ENCODE measurements at places on chromosomes 4 and X.

- no peak for DNase-seq
Measured at GRCh38 chrX:20829665-20830491, 544.3 kb upstream of the CNKSR2 start.

DNA sequence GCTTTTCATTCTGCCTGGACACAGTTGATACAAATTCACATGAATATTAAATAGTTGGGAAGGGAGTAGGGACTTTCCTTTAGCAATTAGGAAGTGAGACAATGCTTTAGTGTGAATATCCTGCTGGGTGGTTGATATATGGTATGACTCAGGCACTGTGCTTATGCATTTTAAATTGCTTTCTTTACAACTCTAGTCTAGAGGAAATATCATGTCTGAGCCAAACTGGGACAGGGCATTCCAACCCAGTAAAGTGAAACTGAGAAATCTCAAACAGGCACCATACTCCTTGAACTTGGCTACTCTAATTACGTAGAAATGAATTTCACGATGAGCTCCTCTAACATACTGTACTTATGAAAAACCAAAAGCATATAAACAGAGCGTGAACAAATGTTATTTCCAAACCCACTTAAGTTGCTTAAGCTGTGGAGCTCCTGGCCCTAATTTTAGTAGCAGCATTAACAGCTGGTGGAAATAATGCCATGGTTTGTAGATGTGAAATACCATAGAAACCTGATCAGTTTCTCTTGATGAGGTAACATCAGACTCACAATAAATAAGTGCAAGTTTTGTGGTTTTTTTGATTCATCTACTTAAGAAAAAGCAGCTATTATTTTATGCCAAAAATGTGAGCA, 242.9 kb upstream of the GK2 start:
- DNase-seq: no peak

DNA sequence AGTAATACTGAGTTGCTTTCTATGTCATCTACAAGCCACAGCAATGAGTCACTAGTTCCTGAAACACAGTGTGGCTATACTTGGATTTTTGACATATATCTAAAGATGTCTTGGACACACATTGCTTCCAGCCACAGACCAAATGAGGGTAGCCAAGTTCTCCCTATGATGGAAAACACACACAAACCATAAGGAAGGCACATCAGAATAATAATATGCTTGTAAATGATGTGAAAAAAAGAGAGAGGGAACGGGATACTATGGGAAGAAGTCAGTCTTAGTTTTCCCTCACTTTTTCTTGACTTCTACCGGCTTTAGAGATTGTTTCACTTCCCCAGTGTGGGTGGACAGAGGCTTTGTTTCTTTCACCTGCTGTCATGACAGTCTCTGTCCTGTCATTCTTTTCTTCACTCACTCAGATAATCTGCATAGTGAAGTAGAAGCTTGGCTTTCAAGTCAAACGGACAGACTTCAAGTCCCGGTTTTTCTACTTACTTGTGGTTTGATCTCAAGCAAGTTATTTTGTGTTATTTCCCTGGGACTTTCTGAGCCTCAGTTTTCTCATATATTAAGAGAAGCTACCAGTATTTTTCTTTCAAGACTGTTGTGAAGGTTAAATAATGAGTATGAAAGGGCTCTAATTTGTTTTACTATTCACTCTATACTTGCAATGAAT, 34.7 kb downstream of the P2RY10 start:
- no peak for DNase-seq

DNA sequence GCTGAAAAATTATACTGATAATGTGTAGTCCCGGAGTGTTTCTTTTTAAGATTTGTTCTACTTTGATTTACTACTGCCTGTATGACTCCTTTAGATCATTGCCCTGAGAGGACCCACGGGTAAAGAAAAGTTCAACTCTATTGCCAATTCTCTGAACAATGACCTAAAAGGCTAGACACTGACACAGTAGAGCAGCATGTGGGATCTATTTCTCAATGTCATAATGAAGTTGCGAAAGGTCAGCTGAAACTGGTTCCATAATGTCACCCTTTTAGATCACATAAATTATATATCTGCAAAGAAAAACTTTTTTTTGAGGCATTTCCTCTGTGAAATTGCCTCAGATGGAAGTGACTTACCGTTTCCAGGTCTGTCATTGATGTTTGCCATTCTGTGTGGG, 67.4 kb downstream of the GLRB start:
- DNase-seq: no peak

GRCh38 chr4:73617256-73617655, 3.0 kb downstream of the RASSF6 start:
- no peak for DNase-seq

DNA sequence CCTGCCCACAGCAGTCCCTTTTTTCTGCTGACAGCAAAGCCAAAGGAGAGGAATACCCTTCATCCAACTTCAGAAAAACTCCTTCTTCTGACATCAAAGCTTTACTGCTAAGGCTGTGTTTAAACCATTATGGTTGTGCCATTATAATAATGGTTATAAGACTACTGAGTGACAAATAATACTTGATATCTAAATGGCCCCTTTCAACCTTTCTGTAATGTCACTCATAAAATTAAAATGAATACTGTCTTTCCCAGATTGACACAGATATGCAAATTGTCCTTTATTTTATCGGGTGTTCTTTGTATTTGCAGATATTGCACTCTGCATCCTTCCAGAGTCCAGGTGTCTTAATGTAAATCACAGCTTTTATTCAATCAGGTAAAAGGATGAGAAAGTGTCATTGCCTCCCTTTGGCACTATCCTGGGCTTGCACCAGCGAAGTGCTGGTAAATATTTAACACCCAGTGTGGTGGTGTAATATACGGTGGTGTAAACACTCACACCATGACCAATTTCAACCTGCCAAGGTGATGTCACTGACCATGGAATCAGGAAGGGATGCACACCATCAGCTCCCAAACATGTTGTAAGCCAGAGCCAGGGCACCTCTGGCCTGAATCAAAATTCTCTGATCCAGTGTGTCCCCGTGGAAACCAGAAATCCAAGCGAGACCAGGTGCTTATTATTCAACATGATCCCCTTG, 139.4 kb upstream of the TENM3 start:
- DNase-seq: no peak

- no peak for DNase-seq
Measured at GRCh38 chrX:138691186-138691585, 20.3 kb downstream of the FGF13 start.

DNA sequence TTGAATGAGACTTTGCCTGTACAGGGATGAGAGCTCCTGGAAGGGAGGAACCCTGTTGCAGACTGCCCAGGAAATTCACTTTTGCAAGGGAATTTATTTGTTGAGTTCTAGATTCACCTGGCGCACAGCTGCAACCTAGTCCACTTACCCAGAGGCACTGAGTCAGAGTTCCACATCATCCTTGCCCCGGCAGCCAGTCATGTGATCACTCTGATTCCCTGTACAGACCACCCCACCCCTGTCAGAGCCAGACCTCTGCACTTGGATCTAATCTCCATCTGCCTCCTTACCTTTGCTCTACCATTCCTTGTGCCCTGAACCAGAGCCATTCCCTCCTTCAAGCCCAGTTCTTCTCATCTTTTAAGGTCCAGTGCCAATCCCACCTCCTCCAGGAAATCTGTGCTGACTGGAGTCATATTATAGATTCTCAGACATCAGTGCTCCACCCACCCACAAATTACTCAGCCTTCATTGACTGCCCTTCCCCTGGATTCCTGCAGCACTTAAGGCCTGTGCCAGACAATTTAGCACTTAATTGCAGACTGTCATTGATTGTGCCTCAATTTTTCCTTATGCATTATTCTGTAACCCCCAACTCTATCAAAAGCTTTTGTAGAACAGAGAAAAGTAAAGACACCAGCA, 84.1 kb upstream of the MAGEA4 start:
- no peak for DNase-seq

DNA sequence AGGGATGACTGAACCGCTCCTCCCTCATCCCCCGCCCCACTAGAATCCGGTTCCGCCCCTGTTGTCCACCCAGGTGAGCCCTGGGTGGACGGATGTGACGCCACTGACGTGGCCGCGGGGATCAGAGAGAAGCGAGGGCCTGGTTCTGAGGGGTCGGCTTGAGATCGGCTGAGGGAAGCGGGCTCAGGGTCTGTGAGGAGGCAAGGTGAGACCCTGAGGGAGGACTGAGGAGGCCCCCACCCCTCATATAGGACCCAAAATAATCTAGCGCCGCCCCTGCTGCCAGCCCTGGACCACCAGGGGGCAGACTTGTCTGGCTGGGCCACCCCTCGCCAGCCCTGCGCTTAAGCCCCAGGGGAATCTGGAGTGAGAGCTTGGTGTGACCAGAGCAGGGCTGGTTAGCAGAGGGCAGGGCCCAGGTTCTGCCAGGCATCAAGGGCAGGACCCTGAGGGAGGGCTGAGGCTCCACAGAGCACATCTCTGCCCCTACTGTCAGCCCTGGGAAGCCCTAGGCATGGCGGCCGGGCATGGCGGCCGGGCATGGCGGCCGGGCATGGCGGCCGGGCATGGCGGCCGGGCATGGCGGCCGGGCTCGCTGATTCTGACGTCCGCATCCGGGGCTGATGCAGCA, at the start of gene MAGEA8:
TSS of gene MAGEA8 (plus strand) at position 103 of the 631 bp plus-strand sequence. CDS start 3,090 bp downstream, outside the sequence.
- DNase-seq: no peak

DNA sequence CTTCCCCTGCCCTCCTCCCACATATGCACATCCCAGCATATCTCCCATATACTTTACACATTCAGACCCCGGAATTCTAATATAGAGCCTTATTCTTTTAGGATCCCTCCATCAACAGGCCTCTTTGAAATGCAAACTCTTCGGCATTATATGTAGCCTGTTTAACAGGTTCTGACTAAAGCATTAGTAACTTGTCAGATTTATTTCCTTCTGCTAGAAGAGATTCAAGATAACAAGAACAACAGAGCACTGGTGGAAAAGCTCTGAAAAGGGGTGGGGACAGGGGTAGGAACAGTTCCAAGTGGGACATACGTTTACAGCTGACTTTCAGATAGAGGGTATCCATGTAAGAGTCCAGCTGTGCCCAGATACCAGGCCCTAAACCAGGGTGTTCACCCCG, 31.7 kb upstream of the PRPS1 start:
- no peak for DNase-seq

GRCh38 chr4:169660929-169661328, 40.6 kb downstream of the CLCN3 start:
- DNase-seq: no peak

- no peak for DNase-seq
Measured at GRCh38 chr4:134867027-134867426, 665.4 kb upstream of the PABPC4L start.

DNA sequence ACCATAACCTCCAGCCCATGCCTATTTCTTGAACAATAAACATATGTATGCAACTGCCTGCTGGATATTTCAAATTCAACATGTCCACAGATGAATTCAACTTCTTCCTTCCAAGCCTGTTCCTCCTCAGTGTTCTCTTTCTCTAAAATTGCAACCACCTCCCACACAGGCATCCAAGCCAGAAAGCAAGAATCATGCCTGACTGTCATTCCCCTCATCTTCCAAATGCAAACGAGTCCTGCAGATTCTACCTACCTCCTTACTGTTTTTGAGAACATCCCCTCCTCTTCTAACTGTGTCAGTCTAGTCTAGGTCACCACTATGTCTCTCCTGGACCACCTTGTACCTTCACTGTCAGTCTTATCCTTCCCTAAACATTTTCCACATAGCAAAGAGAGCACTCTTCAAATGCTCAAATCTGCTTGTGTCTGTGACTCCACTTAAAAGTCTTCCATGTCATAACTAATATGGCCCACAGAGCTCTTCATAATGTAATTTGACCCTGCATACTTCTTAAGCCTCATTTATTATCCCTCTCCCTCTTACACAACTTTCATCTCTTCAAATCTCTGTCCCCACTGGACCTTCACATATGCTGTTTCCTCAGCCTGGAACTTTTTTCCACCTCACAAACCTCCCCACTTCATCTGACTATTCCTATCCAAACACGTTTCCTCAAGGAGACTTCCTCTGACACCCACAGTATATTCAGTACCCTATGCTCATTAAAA, 25.7 kb downstream of the MAPK10 start:
- DNase-seq: no peak

DNA sequence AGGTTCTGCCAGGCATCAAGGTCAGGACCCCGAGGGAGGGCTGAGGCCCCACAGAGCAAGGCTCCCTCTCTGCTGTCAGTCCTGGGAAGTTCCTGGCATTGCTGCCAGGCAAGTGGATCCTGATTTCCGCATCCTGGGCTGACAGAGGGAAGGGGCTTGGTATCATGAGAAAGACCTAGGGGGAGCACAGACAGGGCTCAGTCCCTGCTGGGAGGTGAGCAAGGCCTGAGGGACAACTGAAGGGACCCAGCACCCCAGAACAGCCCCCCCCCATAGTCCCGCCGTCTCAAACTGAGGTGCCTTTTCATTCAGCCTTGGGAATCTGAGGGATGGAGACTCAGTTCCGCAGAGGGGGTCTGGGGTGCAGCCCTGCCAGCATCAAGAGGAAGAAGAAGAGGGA, 971 bp downstream of the MAGEA11 start:
- no peak for DNase-seq

- no peak for DNase-seq
Measured at GRCh38 chr4:24704149-24704548, 91.2 kb upstream of the SOD3 start.

- no peak for DNase-seq
Measured at GRCh38 chr4:89797117-89797516, 39.8 kb downstream of the SNCA start.

DNA sequence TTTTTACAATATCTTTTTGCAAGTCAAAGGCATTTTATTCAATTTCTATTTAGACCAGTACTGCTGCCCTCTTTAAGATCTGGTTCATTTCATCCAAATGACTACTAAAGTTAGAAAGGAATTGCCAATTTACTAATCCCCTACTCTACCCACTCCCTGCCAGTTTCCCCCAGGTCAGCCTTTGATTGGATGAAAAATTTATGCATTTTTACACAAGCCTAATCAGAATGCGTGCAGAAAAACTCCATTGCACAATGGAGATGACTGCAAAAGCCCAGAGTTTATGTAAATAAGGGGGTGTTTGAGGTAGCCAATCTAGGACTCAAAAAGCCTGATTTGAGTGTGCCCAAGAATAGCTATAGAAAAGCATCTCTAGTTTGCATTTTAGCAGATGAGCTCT, 310.6 kb downstream of the PABPC4L start:
- DNase-seq: no peak

- no peak for DNase-seq
Measured at GRCh38 chr4:39295784-39296183, 70.4 kb downstream of the RFC1 start.

DNA sequence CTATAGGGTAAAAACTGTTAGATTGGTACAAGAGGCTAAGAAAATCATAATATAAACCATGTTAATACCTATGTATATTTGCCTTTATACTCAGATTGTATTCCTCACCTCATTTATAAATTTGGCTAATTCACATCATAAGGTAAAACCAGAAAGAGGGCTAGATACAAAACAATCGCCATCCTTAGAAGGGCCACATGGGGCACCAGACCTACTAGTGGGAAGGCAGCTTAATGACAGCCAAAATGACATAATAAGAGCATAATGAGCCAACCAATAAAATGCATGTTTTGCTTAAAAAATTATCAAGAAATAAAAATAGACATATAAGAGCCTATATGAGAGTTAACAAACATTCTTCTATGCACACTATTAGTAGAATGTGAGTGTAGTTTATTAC, 107.3 kb upstream of the PRDX4 start:
- no peak for DNase-seq
